ENCODE measurements at places on chromosomes 5 and 9.

- no peak for DNase-seq
These were observed 254.6 kb downstream of the MTRR start for GRCh38 chr5:8123559-8123958.

DNA sequence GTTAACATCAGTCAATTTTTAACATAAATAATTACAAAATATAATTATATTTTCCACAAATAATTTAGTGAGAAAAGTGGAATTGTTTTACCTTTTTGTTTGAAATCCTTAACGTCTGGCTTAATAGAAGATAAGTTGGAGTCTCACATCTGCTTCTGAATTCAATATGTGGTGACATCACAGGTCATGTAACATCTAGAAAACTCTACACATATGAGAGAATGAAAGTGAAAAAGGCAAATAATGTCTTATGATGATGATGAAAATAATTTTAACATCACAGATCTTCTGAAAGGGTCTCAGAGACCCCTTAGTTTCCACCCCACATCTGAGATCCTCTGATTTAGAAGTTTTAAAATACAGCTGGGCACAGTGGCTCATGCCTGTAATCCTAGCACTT lies 81.5 kb downstream of the PRKACG start:
- DNase-seq = no peak

GRCh38 chr9:126459965-126460843 lies 133.6 kb downstream of the MVB12B start:
- no peak for DNase-seq

GRCh38 chr5:140365941-140366340 lies 5.9 kb downstream of the SLC4A9 start:
- no peak for DNase-seq

- DNase-seq = no peak
These were observed 290.5 kb downstream of the SLF1 start for GRCh38 chr5:94908889-94909480.

DNA sequence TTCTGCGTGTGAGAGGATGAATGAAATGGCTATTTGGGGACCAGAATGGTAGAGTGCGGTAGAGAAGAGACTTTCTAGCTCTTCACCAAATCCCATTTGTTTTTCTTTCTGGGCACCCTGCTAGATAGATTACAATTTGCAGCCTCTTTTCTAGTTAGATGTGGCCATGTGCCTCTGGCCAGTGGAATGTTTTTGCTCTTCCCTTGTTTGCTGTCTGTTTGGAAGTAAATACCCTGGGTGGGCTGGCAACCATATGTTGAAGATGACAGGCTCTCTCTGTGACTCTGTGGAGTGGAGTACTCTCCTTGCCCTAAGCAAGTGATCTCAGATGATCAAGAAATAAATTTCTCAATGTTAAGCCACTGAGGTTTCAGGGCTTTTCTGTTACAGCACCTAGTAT lies 12.9 kb downstream of the GNG10 start:
- no peak for DNase-seq

DNA sequence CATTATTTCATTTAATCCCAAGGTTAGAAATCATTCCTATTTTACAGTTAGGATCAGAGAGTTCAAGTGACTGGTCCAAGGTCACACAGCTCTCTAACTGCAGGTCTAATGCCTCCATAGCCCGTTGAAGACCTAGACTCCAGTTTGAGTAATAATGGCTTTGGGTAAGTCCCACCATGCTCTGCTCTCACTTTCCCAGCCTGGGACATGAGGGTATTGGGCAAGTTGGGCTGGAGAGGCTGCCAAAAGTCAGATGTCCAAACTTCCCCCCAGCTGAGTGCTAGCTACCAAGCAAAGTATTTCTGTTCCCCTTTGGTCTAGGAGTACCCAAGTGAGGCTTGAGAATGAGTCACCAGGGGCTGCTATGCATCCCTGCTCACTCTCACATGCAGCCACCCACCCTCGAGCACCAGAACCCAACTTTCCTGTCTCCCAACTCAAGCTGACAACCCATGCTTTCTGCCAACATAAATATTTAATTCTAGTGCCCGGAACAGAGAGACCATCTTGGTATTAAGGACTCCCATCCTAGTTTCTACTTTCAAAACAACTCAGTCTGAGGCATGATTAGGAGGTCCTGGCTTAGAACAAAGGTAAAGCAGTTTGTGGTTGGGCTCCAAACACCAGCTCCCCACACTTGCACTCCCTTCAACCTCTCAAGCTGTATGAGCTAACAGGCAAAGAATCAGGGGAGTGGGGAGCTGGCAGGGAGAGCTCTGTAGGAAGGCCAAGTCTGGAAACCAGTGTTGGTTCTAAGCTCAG lies 236.5 kb upstream of the TRIM32 start:
- DNase-seq = peak; percentile 48

GRCh38 chr5:139190125-139190524 lies 8.0 kb downstream of the SIL1 start:
- no peak for DNase-seq

DNA sequence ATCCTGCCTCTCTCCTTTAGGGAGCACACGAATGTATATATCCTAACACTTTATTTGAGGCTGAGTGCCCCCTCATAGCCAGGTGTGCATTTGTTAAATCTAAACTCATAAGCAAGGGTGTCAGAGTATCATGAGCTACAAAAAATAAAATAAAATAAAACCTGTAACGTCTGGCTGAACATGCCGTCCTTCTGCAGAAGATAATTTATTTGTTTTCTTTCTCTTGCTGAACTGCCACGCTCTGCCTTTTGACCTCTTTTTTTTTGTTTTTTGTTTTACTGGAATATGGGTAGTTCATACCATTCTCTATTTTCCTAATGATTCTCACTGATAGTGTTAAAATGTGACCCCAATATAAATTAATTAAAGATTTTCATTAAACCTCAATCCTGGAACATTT lies 117.7 kb upstream of the MPDZ start:
- no peak for DNase-seq

DNA sequence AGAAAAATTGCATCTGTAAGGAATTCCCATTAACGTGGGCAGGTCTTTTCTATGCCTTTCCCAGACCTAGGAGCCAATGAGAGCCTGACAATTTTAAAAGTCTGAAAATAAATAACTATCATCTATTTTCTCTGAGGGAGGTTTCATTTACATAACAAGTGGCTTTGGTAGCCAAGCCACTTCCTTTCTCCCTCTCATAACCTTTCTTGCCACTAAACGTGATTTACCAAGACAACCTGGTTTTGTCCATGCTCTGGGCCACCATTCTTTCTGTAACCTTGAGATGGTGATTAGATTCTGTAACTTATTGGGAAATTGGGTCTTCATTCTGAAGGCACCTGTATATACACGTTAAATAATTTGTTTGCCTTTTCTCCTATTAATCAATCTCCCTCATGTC lies 1046.9 kb downstream of the CDH12 start:
- DNase-seq = no peak

DNA sequence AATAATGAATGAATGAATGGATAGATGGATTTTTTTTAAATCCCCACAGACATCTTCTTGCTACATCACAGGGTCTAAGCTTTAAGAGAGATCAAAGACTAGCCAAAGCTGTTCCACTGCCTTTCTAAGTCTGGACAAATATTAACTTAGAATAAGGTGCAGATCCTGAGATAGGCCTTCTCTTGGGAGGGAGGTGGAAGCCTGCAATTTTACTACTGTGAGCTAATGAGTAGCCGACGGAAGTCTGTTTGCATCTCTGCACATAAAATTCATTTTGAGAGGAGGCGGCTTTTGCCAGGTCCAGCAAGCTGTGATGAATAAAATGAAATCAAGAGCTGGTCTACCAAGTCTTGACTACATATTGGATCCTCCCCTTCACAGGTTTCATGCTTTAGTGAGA lies 484.9 kb downstream of the TMEM38B start:
- DNase-seq = no peak

DNA sequence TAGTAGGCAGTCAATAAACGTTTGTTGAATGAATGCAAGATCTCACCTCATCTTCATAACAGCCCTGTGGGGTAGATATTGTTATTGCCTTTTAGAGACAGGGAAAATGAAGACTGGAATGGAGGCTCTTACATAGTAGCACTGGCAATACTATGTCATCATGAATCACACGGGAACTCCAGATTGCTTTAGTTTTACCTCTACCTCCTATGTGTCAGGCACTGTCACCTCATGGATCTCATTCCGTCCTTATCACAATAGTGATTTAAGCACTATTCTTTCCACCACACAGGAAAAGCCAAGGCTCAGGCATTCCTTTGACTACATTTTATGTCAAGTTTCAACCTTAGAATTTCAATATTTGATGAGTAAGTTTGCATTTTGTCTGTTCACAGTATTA lies 2.9 kb upstream of the EPB41L4B start:
- DNase-seq = no peak

DNA sequence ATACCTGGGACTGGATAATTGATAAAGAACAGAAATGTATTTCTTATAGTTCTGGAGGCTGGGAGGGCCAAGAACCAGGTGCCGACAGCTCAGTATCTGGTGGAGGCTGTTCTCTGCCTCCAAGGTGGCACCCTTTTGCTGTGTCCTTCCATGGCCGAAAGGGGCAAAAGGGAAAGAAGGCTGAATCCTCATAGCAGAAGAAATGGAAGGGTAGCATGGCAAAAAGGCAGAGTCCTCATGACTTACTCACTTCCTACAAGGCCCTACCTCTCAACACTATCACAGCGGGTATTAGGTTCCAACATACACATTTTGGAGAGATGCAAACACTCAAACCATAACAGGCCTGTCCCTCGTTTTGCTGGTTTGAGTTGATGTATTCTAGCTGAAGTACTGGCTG lies 25.1 kb upstream of the MED10 start:
- DNase-seq = no peak

GRCh38 chr9:18036422-18037187 lies 437.3 kb upstream of the ADAMTSL1 start:
- no peak for DNase-seq

GRCh38 chr9:21244836-21245235 lies 5.0 kb upstream of the IFNA14 start:
- DNase-seq = no peak

DNA sequence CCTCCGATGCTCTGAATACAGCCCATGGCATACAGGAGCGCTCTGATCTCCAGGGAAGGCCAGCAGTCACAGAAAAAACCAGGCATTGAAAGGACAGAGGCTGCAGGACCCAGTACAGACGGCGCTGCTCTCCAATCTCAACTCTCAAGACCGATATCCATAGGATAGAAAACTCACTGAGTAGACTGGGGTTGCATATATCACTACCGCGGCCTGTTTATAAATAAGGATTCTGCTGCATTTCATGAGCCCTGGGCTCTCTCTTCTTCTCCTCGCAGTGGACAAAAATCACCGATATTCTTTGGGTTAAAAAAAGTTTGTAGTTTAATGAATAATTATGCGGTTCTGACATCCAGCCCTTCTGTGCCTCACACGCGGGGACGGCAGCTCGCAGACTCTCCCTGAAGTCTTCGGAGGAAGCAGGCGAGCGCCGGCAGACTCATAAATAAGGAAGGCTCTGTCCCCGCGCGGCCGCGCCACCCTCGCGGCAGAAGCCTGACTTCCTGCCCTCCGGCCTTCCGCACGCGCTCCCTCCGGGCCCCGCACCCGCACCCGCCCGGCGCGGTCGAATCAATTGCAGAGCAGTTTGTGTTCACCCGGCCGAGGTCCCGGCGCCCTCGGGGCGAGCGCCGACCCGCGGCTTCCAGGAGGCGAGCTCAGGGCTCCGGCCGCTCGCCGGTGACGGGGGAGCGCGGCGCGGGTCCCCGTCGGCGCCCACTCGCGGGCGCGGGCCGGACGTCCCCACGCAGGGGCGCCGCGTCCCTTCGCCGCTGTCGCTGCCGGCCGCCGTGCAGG lies at the start of gene FAM78A:
TSS of gene FAM78A (minus strand) at position 417 of the 795 bp plus-strand sequence. CDS start at position 86, 331 bp downstream.
- DNase-seq = peak; percentile 89

GRCh38 chr5:147998704-147999103 lies 65.1 kb upstream of the SPINK5 start:
- DNase-seq = no peak

- DNase-seq = no peak
These were observed 105.3 kb downstream of the VAV2 start for GRCh38 chr9:133886563-133887501.

DNA sequence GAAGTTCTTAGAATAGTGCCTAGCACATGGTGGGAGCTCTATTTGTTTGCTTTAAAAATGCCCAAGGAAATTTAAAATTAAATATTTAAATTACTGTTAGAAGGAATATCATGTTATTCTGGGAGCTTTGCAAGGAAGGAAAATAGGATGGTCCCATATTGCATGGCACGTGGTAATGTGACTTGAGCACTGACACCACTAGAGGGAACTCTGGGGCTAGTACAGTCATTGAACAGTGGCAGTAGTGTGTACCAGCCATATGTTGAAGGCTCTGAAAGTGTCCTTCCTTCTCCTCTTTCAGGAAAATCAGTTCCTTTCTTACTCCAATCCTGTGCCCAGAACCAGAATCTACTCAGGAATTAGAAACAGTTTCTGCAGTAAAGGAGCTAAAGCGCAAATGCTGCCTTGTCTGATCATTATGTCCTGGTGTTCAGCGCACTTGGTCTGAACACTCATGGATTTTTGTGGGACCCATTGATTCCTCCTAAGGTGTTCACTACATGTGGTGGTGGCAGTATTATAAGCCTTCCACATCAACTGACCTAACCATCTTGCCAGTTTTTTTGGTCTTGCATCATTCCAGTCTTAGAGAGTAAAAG lies 54.1 kb downstream of the GDA start:
- DNase-seq = no peak

GRCh38 chr5:1419476-1420210 lies 25.6 kb downstream of the SLC6A3 start:
- DNase-seq = no peak

- DNase-seq = no peak
These were observed 47.0 kb downstream of the CRB2 start for GRCh38 chr9:123402981-123403509.

GRCh38 chr5:61887271-61887670 lies 418.7 kb upstream of the KIF2A start:
- no peak for DNase-seq

GRCh38 chr9:129160712-129161533 lies 17.1 kb downstream of the IER5L start:
- DNase-seq = no peak

DNA sequence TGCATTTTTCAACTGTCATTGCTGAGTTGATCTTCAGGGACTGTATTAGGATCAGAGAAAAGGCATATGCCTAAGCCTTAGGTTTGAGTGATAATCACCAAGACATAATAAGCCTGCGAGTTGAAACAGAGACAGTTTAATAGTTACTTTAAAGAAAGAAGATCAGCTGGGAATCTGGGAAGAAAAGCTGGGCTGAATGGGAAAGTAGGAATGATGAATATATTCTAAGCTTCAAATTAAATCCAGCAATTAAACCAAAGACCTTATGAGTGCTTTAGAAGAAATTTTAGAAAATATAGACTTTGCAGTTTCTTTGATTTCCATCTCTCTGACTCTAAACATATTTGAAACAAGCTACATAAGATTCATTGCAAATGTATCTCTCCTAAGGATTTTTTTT lies 222.3 kb downstream of the ENC1 start:
- DNase-seq = no peak
